ENCODE measurements at places on chromosomes 12 and 14. TPM values are rescaled to one million over a fixed set of nuclear protein-coding genes. Genes with fewer than 3 reads are reported as not detected.

Gene SCNN1A
- 196 TPM for total RNA-seq

Gene XPOT
- 98.2 TPM for total RNA-seq

- H3K27me3 ChIP-seq: no peaks in the 10 kb centered on the region
- no peak for DNase-seq
- H3K4me3 ChIP-seq: no peak overlapping the region
- no peaks in the 10 kb centered on the region for H3K36me3 ChIP-seq
- no peak overlapping the region for H3K27ac ChIP-seq
These were observed 121.1 kb downstream of the PRMT8 start for GRCh38 chr12:3611860-3612703.

- H3K4me3 ChIP-seq: no peak overlapping the region
- no peaks in the 10 kb centered on the region for H3K27me3 ChIP-seq
- H3K36me3 ChIP-seq: peaks cover 33% of the 10 kb centered on the region
- DNase-seq: peak; percentile 81
- peaks cover 5% of the 10 kb centered on the region for H3K4me1 ChIP-seq
These were observed 9.8 kb downstream of the APPL2 start for GRCh38 chr12:105226219-105226618.

DNA sequence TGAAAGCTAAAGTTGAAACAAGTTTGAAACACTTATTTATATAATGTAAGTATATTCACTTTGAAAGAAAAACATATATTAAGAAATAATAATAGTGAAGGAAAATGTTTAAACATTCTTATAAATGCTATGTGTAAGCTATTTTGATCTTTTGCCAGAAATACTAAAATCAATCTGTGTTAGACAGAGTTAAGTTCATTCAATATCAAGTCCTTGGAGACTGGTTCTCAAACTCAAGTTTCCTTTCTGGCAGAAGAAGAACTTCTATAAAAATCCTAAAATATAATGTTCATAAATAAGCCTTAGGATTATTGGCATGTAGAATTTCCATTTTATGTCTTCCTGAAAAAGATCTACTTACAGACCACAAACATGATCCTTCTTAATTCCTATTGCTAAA lies 45.3 kb downstream of the TAOK3 start:
- DNase-seq: no peak
- no peaks in the 10 kb centered on the region for H3K27me3 ChIP-seq
- H3K4me3 ChIP-seq: no peak overlapping the region
- H3K36me3 ChIP-seq: no peaks in the 10 kb centered on the region
- peaks cover 9% of the 10 kb centered on the region for H3K4me1 ChIP-seq

GRCh38 chr14:80679273-80679672 lies 262.3 kb downstream of the CEP128 start:
- no peaks in the 10 kb centered on the region for H3K36me3 ChIP-seq
- no peaks in the 10 kb centered on the region for H3K27me3 ChIP-seq
- no peak for DNase-seq
- no peak overlapping the region for H3K4me3 ChIP-seq
- no peaks in the 10 kb centered on the region for H3K4me1 ChIP-seq

DNA sequence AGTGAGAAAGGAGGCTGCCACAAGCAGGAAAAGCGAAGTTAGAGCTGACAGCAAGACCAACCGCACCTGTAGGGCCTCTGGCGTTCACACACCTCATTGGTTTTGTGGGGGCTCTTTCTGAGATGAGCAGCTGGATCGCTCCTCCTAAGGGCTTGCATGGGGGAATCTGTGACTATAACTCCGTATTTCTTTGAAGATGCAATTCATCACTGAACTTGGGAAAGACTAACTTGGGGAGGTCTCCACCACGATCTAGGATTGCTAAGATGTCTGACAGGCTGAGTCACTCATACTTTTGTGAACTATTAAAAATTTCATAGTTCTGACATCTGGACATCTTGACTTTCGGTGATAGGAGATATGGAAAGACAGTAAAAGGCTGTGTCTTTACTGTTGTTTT lies 173.6 kb downstream of the ETV6 start:
- no peaks in the 10 kb centered on the region for H3K27me3 ChIP-seq
- no peaks in the 10 kb centered on the region for H3K36me3 ChIP-seq
- no peak overlapping the region for H3K4me3 ChIP-seq

DNA sequence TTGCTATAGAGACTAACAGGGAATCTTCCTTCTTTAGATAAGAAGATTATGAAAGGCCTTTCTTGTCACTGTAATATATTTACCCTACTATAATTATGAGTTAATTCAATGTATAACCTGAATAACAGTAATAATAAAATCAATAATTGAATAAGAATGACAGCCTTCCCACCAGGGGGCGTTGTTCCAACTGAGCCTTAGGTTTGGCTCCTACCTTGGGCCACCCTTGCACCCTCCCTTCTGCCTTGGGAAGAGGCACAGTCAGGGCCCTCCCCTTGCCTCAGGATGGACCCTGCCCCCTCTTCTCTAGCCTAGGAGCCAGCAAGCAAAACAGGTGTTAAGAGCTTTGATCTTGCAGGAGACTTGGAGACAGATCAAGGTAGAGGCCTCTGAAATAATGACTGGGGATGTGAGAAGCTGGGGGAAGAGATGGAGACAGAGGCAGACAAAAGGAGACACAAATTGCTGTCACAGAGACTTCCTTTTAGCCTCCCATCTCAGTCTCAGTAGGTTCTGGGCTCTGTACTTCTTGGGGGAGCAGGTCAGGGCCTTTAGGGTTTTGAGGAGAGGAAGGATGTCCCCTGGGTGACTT lies 40.1 kb upstream of the CISTR start:
- peaks cover 79% of the 10 kb centered on the region for H3K27me3 ChIP-seq
- no peak for DNase-seq
- H3K27ac ChIP-seq: no peak overlapping the region
- H3K36me3 ChIP-seq: no peaks in the 10 kb centered on the region
- H3K4me1 ChIP-seq: no peaks in the 10 kb centered on the region

- peaks cover 23% of the 10 kb centered on the region for H3K4me1 ChIP-seq
- H3K36me3 ChIP-seq: peaks cover 49% of the 10 kb centered on the region
- no peak overlapping the region for H3K4me3 ChIP-seq
- no peaks in the 10 kb centered on the region for H3K27me3 ChIP-seq
- no peak overlapping the region for H3K27ac ChIP-seq
These were observed 3.7 kb downstream of the ANGEL1 start for GRCh38 chr14:76808990-76809389.

All from left lung (tissue), 14 donors.